ENCODE measurements at places on chromosomes 5 and 9.
A peak's percentile ranks its signal among the peaks of the same experiment; 100 is the strongest.

DNA sequence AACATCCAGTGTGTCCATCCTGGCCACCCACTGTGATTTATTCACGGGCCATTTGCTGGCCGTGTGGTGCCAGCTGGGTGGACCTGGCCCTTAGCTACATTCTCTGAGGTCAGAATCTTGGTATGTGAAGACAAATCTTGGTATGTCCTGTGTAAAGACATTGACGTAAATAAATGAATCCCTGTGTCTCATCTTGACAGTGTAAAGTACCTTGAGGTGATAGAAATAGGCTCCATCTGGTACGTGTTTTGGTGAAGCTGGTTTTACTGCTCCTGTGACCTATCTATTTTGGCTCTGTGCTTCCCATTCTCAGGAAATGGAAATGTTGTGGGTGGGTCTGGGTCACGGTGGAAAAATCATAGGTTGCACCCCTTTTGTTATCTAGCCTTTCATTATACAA, 245.4 kb upstream of the ANKH start:
- no peaks in the 10 kb centered on the region for H3K4me1 ChIP-seq
- H3K4me3 ChIP-seq, result no peak overlapping the region
- no peak for DNase-seq
- no peaks in the 10 kb centered on the region for H3K36me3 ChIP-seq

DNA sequence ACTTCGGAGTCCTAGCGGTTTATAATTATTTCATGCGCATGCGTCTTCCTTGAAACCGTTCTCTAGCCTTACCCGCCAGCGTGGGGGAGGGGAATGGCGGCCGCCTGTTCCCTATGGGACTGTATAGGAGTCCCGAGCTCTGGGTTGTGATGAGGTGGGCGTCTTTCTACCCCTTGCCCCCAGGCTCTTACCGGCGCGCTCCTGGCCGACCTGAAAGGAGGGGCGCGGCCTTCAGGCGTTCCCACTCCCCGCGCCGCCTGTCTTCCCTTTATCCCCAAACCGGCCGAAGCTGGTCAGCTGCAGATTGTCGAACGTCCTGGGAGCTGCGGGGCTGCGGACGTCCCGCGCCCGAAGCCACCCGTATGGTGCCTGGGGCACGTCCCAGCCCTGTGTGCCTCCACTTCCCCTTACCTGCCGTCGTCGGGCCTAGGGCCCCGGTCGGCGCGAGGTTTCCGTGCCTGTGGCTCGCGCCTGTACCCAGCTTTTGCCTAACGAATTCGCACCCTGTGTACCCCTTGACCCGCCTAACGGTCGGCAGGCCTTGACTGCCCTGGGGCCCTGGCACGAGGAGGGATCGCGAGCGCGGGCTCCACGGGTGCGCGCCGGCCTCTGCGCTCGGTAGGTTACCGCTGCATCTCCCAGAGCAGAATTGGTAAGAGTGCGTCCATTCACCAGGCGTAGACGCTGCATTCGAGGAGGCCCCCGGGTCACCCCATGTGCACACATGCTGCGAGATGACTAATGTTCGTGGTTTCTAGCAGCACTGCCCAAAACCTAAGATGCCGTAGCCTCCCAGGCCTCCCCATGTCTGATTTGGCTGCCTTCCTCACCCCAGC, 653 bp upstream of the HNRNPH1 start:
- peak; percentile 54 for DNase-seq
- peak overlapping the region; percentile 98 for H3K4me3 ChIP-seq
- H3K4me1 ChIP-seq, result peaks cover 35% of the 10 kb centered on the region

GRCh38 chr9:118782790-118783463, 586.3 kb downstream of the BRINP1 start:
- no peaks in the 10 kb centered on the region for H3K4me1 ChIP-seq
- no peak for DNase-seq
- H3K4me3 ChIP-seq, result no peak overlapping the region
- no peaks in the 10 kb centered on the region for H3K36me3 ChIP-seq
- no peak overlapping the region for H3K27ac ChIP-seq
- H3K27me3 ChIP-seq, result no peaks in the 10 kb centered on the region

DNA sequence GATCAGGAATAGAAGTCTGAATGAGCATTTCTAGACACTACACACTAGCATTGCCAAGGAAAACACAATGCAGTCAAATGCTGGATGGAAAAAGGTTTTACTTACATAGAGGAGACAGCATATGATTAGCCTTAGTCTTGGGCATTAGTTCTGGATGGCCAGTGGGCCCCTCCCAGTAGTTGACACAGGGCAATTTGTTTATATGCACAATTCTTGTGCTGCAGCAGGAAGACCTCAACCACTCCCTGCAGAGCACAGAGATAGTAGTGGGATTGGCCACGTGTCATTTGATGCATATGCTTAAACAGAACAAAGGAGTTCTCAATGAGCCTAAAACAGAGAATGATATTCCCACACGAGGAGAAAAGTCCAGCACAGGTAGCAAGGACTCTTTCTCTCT, 1496.2 kb upstream of the CDH6 start:
- H3K36me3 ChIP-seq, result no peaks in the 10 kb centered on the region
- H3K4me3 ChIP-seq, result no peak overlapping the region
- no peaks in the 10 kb centered on the region for H3K4me1 ChIP-seq
- H3K27me3 ChIP-seq, result no peaks in the 10 kb centered on the region
- no peak overlapping the region for H3K27ac ChIP-seq
- DNase-seq, result no peak

DNA sequence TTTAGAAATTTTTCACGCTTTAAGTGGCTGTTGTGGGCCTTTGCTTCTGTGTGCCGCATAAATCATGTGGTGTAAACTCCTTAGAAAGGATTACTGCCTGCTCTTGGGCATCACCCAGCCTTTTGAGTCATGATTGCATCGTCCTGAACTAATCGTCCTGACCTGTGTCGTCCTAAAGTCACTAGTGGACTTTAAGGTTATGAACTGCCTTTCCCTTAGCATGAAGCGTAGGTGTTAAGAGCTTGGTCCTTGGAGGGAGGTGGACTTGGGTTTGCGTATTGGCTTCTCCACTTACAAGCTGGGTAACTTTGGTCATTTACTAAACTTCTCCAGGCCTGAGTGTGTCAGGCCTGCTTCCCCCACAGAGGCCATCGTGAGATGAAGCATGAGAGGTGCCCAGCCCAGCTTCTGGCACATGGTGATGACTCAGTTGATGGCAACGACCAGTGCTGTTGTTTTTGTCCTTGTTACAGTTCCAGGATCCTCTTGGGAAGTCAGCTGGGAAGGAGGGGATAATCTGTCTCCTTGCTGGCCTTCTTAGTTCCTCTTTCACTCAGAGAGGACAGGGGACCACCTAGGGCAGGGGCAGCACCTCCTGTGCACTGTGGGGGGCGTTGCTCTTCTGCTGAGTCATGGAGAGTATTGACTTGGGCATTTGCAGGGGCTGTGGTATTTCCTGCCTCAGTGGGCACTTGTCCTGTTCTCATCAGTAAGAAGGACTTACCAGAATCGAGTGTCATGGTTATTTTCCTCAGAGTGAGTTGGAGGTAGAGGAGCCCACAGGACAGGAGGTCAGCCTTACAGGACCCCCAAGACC, 54.2 kb upstream of the NCS1 start:
- no peaks in the 10 kb centered on the region for H3K4me1 ChIP-seq
- DNase-seq, result no peak
- H3K36me3 ChIP-seq, result peaks cover 19% of the 10 kb centered on the region
- H3K4me3 ChIP-seq, result no peak overlapping the region
- H3K27ac ChIP-seq, result no peak overlapping the region

- DNase-seq, result no peak
- no peak overlapping the region for H3K4me3 ChIP-seq
- H3K27me3 ChIP-seq, result no peaks in the 10 kb centered on the region
- H3K27ac ChIP-seq, result no peak overlapping the region
- peaks cover 12% of the 10 kb centered on the region for H3K4me1 ChIP-seq
These were observed 620.6 kb upstream of the DAB2 start for GRCh38 chr5:40045429-40045828.

DNA sequence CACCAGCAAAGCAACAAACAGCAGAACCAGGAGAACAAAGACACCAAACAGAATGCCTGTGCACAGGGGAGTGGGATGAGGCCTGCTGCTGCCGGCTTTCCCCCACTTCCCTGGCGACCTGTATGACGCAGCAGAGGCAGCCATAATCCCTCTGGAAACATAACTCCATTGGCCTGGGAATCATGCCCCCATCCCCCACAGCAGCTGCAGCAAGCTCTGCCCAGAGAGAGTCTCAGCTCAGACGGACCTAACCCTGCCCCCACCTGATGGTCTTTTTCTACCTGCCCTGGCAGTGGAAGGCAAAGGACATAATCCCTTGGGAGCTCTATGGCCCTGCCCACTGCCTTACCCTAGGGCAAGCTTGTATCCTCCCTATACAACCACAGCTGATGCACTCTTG, 81.8 kb upstream of the FANCC start:
- DNase-seq, result no peak
- H3K36me3 ChIP-seq, result no peaks in the 10 kb centered on the region
- no peak overlapping the region for H3K4me3 ChIP-seq
- no peak overlapping the region for H3K27ac ChIP-seq
- no peaks in the 10 kb centered on the region for H3K4me1 ChIP-seq
- H3K27me3 ChIP-seq, result peaks cover 35% of the 10 kb centered on the region

DNA sequence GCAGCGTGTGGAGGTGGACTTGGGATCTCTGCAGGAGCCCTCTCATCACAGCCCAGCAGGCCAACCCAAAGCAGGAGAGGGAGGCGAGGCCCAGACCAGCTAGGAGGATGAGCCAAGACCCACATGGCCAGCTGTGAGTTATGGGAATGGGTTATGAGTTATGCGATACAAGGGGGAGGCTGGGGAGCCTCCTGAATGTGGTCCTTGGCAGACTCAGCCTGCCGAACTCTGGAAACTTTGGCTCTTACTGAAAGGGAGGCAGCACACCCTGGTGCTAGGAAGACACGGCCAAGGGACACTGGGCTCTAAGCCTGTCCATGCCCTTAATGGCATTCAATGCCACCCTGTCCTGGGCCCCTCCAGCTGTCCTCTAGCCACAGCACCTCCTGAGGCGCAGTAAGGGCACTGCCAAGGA, 7.7 kb upstream of the VAV2 start:
- H3K36me3 ChIP-seq, result no peaks in the 10 kb centered on the region
- no peaks in the 10 kb centered on the region for H3K4me1 ChIP-seq
- no peak for DNase-seq
- H3K4me3 ChIP-seq, result no peak overlapping the region
- no peak overlapping the region for H3K27ac ChIP-seq

DNA sequence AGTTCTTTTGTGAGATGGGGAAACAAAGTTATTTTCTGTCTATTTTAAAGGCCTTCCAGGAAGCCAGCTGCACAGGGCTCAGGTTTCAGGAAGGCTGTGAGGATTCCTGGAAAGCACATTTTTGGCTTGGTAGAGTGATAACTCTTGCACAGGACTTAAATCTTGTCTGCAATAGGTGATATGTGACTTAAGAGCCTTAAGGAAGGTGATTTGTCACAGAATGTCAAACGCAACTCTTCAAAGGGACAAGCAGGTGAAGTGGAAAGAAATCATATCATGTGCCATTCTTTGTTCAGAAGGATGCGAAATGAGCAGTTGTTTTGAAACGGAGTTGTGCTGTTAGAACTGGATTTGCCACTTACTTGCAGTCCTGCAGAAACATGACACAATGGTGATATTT, 459.3 kb downstream of the MAT2B start:
- no peaks in the 10 kb centered on the region for H3K36me3 ChIP-seq
- DNase-seq, result no peak
- H3K4me3 ChIP-seq, result no peak overlapping the region
- no peaks in the 10 kb centered on the region for H3K4me1 ChIP-seq
- no peak overlapping the region for H3K27ac ChIP-seq

- H3K4me3 ChIP-seq, result peak overlapping the region; percentile 27
- no peak for DNase-seq
- peaks cover 29% of the 10 kb centered on the region for H3K4me1 ChIP-seq
- H3K27ac ChIP-seq, result no peak overlapping the region
These were observed 39.2 kb upstream of the NKD2 start for GRCh38 chr5:969408-969839.

DNA sequence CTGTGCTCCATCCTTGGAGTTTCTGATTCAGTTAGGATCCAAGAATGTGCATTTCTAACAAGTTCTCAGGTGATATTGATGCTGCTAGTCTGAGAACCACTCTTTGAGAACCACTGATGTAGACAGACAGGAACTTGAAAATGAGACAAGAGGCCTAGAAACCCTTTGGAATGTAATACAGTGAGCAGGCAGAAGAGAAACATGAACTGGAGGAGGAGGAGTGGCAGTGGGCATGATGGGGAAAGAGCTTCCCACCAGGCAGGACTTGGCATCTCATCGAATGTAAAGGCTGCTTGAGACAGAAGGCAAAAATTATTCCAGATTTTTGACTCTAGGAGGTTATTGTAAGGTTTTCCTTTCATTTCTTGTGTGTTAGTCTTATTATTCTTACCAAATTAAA, 295.8 kb upstream of the SGCD start:
- H3K27ac ChIP-seq, result no peak overlapping the region
- H3K4me3 ChIP-seq, result no peak overlapping the region
- no peaks in the 10 kb centered on the region for H3K27me3 ChIP-seq

DNA sequence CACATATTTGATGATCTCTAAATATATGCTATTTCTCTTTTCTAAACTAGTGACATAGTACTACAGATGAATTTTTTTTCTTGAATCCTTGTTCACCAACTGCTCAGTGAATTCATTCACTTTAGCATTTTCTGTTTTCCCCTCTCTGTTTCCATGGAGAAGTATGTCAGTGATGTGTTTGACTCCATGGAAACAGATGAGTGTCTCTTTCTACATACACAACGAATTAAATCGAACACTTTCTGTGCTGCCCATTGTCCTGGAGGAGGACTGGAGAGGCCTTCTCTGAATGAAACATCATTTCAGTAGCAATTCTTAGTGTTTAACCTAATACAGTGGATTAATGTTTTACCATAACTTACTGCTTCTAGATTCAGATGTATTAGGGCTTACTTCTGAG, 9.5 kb downstream of the INVS start:
- no peak for DNase-seq
- no peak overlapping the region for H3K27ac ChIP-seq
- peaks cover 7% of the 10 kb centered on the region for H3K4me1 ChIP-seq

DNA sequence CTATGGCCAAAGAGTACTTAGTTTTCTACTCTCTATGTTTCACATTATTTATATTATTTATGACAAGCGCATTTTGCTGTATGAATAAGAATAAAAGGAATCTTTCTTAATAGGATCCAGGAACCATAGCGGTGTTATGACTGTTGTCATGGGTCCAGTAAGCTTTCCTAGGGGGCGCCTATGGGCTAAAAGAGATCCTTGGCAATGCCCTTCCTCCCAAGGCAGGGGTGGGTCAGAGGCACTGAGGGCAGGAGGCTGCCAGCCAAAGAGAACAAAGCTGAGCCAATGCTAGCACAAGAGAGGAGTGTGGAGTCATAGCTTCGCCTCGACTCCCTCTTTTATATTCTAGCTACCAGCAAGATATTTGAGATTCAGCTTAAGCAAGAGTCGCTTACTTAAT, 98.4 kb upstream of the GNAQ start:
- H3K4me3 ChIP-seq, result no peak overlapping the region
- H3K36me3 ChIP-seq, result peaks cover 9% of the 10 kb centered on the region
- no peak overlapping the region for H3K27ac ChIP-seq
- DNase-seq, result no peak
- peaks cover 17% of the 10 kb centered on the region for H3K27me3 ChIP-seq

DNA sequence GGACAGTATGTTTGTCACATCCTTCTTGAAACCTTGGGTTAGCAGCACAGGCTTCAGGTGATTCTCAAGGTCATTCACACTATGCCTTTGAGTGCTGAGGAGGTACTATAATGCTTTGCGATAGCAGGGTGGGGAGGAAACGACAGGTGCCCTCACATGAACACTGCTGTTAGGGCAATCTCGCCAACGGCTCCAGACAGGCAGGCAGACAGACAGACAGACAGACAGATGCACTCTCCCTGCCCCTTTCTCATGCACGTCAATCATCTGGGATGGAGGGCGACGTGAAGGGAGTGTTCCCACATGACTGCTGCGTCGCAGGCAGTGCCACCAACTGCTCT, 82.9 kb downstream of the RAPGEF1 start:
- H3K4me1 ChIP-seq, result peaks cover 59% of the 10 kb centered on the region
- peak overlapping the region; percentile 89 for H3K27ac ChIP-seq
- H3K27me3 ChIP-seq, result no peaks in the 10 kb centered on the region
- peak overlapping the region; percentile 28 for H3K4me3 ChIP-seq
- H3K36me3 ChIP-seq, result peaks cover 18% of the 10 kb centered on the region
